ENCODE measurements at places on chromosomes 4 and X.

GRCh38 chr4:119498527-119498926 lies 130.1 kb downstream of the PDE5A start:
- DNase-seq = no peak

DNA sequence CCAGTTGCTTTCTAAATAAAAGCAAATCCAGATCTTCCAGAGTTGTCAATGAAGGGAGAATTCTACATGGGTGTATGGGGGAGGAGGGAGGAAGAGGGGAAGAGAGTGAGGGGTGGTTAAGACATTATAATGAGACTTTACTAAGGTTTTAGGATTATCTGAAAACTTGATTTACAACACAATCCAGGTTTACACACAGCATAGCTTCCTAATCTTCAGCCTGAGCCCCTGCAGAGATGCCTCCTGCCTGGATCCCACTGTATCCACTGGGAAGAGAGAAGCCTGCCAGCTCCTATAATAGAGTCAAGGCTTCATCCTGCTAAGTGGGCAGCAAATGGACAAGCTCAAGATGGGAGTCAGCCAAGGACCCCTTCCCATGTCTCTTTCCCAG lies 85.6 kb upstream of the KIT start:
- no peak for DNase-seq

GRCh38 chr4:166981847-166982246 lies 252.4 kb downstream of the SPOCK3 start:
- DNase-seq = no peak

- DNase-seq = no peak
Observed at GRCh38 chr4:172938072-172938829, 230.4 kb upstream of the GALNT7 start.

GRCh38 chrX:54933150-54933826 lies 12.7 kb downstream of the TRO start:
- no peak for DNase-seq

GRCh38 chrX:71958281-71958675 lies 47.6 kb downstream of the NHSL2 start:
- no peak for DNase-seq

DNA sequence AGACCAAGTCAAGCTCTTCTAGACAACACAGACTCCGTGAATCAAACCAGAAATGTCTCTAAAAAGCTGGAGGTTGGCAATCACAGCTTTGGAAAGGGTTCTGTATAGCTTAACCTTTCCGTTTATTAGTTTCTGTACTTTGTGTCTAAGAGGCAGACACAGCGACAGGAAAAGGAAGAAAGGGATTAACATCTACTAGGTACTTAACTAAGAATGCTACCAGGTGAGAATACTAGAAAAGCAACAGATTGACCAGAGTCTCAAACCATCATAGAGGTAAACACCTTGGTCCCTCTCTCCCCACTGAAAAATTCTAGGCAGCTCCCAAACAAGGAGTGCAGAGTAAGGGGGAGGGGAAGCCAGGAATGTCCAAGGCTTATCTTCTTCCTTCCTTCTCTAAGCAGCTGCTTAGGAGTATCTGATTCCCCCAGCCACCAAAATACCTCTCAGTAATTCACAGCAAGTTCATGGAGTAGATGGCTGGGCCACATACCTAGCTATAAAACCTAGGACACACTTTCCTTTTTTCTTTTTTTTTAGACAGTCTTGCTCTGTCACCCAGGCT lies 80.8 kb downstream of the APBB2 start:
- DNase-seq = no peak

DNA sequence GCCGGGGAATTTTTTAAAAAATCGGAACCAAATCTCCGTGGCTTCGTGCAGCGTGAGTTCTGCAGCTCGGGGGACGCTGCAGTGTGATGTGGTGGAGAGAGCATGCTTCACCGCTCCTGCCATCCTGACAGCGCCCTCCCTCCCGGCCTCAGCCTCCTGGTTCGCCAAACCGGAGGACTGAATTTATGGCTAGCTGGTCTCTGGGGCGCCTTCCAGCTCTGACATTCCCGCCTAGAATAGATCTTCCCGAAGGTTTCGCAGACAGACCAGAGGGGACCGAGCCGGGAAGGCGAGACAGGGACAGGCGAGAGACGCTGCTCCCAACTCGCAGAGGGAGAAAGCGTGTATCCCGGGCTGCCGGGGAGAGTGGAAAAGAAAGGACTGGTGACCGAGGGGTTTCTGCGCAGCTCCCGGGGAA lies 25.9 kb downstream of the HOPX start:
- DNase-seq = no peak

DNA sequence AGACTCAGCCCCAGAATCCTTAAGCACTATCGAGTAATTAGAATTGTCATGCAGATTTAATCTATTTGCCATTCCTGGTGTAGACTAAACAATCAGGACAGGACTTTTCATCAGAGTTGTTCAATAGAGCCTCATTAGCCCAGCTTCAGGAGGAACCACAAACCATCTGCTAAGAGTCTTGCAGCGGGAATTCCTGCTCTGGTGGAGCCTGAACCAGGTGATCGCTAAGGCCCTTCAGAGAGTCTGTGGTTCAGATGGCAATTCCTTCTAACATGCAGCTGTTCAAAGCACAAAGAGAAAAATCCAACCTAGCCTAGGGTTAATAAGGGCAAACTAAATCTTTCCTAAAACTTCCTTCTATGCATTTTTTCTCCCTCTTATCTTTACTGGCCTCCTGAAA lies 119.1 kb upstream of the CPEB2 start:
- no peak for DNase-seq

DNA sequence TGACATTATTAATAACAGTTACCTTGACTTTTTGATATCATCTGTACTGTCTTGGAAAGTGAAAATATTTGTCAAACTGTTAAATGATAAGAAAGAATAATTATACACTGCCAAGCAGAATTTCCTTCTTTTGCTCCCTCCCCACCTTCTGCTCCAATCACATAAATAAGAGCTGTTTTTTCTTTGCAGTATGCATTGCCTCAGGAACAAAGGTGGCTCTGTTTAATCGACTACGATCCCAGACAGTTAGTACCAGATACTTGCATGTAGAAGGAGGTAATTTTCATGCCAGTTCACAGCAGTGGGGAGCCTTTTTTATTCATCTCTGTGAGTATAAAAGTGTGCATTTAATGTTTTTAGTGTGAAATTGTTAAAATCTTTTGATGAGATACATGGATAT lies 66.1 kb downstream of the CCKAR start:
- no peak for DNase-seq
